NCI-H446 (cell line): ENCODE measurements at places on chromosomes 5 and 9.
A peak's percentile ranks its signal among the peaks of the same experiment; 100 is the strongest.

GRCh38 chr9:132241483-132241839 lies 79.6 kb downstream of the NTNG2 start:
- no peak for DNase-seq

- DNase-seq = no peak
Measured at GRCh38 chr5:131186561-131187256, 16.0 kb downstream of the LYRM7 start.

GRCh38 chr5:155773680-155774079 lies 553.3 kb upstream of the SGCD start:
- DNase-seq = no peak

DNA sequence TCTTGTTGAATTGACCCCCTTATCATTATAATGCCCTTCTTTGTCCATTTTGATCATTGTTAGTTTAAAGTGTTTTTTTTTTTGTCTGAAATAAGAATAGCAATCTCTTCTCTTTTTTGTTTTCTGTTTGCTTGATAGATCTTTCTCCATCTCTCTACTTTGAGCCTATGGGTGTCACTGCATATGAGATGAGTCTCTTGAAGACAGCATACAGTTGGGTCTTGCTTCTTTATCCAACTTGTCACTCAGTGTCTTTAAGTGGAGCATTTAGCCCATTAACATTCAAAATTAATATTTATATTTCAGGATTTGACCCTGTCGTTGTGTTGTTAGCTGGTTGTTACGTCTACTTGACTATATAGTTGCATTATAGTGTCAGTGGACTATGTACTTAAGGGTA lies 135.4 kb downstream of the HMHB1 start:
- DNase-seq = no peak

DNA sequence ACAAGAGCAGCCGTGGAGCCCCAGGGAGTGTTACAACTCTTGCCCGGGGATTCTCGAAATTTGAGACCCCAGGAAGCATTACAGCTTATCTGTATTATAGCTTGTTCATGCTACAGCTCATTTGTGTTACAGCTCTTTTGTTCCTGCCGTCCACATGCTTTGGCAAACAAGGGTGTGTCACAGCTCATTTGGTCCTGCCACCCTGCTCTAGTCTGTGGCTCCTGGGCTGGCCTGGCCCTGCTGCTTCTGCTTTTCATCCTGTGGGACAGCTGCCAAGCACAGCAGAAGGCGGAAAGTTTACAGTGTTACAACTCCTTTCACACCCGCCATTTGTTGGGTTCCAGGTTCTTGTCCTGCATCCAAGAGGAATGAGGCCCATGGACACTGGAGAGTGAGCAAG lies 685.0 kb downstream of the SLCO4C1 start:
- peak; percentile 22 for DNase-seq

GRCh38 chr9:38057416-38058195 lies 11.4 kb downstream of the SHB start:
- DNase-seq = no peak

DNA sequence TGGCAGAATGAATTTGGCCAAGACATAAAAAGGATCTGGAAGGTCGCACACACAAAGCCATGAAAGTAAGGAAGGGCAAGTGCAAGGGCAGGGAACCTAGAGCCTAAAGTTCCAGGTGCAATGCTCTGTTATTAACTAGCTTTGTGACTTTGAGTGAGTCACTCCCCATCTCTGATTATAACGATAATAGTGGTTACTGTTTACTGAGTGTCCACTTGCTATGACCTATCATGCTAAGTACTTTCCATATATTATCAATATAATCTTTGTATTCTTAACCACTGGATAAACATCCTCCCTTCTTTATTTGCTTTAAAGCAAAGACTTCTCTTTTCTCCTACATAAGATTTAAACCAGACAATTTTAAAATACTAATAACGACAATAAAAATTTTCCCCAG lies 504.6 kb upstream of the BRINP1 start:
- no peak for DNase-seq

GRCh38 chr9:7479300-7479699 lies 320.3 kb downstream of the DMAC1 start:
- no peak for DNase-seq

DNA sequence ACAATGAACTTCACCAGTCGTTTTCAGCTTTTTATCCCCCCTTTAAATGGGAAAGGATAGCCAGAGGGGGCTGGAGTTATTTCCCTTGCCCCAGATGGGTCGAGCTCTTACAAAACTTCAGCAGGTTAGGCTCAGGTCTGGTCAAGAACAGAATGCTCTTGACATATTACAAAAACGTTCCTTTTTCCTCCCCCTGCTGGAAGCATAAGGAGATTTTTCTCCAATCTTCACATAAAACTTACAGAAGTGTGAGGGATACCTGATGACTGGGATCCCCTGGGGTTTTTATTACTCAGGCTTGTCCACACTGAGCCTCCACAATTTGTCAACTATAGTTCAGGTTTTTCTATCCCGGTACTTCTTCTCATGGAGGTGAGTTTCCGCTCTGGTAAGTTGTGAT lies 60.8 kb downstream of the CSF2 start:
- DNase-seq = no peak

GRCh38 chr9:114425126-114425525 lies 37.3 kb upstream of the AKNA start:
- no peak for DNase-seq

GRCh38 chr5:161387121-161387520 lies 159.4 kb downstream of the GABRB2 start:
- peak; percentile 38 for DNase-seq

DNA sequence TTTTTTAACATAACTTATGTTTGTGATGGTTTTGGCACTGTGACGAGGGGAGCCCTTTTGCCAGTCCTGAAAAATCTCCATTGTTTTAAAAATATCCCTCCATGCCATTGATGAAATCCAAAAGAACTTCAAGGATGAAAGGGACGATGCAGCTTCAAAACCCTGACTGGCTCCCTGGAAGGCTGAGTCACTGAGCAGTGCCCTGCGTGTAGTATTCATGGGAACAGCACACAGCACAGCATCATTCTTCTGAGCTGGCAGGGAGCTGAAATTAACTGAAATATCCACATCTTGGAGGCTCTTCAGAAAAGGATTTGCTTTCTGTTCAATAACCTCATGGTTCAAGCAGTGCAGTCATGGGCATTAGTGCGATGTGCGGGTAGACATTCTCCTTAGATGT lies 29.7 kb downstream of the PDE4D start:
- DNase-seq = no peak

DNA sequence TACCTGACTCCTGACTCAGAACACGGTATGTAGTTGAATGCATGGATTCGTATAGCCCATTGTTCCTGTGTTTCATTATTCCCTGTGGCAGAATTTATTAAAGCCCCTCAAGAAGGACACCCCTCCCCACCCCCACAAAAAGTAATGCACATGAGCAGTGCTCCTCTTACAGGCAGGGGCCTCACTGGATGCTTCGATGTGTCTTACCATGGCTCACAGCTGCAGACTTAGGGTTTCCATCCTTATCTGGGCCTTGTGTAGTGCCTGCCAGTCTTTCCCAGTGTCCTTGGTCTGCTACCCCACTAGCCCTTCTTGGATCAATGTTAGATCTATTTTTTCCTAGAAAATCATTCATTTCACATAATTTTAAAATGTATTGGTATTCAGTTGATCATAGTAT lies 14.9 kb downstream of the EXOSC3 start:
- DNase-seq = no peak

DNA sequence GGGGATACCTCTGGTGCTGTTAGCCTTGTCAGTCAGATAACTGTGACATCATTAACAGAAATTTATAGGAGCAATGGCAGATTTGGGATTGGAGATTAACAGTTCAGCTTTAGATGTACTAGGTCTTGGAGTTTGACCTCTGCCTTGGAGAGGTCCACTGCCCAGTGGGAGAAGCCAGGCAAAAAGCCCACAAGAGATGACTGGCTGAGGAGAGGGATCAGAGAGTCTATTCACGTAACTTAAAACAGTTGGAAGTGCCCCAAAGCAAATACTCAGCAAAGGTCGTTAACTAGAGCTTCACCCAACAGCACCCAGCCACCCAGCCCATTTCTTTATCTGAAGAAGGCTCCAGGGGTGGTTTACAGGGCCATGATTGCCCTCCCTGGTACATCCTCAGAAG lies 232.7 kb upstream of the PPP1R2B start:
- no peak for DNase-seq

DNA sequence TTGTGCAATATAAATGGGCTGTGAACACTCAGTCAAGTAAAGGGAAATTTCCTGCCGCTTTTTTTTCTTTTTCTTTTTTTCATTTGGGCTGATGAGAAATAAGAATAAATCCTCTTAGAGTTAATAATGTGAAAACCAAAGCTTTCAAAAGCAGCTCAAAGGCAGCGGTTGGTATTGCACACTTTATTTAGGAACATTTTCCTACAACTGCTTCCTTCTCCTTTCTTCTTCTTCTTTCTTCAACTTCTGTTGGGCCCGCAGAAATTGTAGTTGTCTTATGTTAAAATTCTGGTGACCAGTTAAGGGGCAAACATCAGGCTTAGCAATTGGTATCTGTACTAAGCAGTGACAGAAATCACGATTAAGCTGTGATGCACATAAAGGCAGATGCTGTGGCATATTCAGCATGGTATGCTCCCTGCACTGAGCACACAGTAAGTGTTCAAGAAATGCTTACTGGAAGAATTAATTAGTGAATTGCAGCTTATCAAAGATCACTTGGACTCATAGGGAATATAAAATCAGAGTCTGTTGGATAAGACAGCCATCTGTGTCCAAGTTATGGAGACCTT lies 85.4 kb downstream of the ANKRD55 start:
- DNase-seq = no peak

- DNase-seq = no peak
Measured at GRCh38 chr5:116176121-116176520, 91.3 kb downstream of the COMMD10 start.

DNA sequence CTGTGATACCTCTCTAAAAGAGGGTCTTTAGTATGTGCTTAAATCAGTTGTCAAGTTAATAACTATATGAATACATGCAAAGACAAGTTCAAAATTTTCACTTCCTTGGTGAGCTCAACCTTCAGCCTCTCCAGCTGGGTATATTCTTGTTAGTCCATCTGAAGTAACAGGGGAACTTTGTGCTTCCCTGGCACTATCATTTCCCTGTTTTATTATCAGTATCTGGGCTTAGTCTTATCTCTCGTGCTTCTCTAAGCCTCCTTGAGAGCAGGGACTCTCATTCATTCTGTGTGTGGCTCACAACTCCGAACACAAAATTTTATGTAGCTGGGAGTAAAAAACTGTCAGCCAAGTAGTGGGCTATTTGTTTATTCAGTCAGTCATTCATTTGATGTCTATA lies 175.9 kb upstream of the MAP3K1 start:
- DNase-seq = no peak

GRCh38 chr9:127557998-127558546 lies 54.0 kb upstream of the STXBP1 start:
- no peak for DNase-seq

- no peak for DNase-seq
Measured at GRCh38 chr9:133057553-133057952, 4.2 kb upstream of the CEL start.

GRCh38 chr5:92641031-92641962 lies 939.7 kb downstream of the NR2F1-AS1 start:
- peak; percentile 49 for DNase-seq

DNA sequence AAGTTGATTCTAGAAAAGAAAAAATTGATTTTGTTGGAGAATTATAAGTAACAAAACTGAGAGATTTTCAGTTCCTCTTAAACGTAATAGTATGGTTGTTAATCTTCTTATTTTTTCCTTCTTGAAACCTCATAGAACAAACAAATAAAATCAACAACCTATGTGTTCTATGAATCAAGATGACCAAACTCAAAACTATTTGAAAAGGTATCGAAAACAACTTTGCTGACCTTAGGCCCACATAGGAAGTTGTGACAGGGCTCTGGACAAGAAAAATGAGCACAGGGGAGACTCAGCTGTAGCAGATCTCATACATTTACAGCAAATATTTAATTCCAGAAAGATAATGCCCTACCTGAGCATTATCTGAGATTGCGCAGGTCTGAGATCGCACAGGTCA lies 169.4 kb upstream of the CCNH start:
- DNase-seq = no peak

DNA sequence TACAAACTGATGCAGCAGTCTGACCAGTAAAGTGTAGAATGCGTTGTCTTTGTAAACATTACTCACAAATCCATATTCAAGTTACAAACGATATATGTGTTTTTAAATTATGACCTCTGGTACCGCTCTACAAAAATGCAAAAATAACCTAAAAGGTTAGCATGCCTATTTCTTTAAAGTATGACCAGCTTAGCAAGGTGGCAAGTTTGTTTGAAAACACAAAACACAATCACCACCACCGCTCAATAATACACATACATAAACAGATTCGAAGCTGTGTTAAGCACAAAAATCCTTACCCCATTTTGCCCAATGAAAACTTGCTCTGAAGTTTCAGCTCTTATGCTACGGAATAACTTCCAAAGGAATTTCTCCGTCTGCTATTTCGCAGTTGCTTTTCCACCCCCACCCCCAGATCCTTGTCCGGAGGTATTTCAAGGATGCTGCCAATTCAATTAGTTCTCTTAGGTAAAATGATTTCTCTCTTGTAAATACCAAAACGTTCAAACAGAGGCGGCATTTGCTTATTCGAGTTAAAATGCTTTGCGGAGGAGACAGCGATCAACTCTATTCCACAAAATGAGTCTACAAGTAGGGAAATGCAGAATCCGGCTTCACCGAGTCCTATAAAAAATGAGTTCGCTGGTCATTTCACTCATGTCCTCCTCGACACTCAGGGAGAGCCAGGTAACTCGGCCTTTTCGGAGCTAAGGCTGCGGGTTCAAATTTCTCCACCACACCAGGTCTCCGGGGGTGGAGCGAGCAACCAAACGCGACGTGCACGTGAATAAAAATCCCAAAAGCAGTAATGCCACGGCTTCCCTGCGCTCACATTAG lies 1.2 kb downstream of the HOMER1 start:
- no peak for DNase-seq

DNA sequence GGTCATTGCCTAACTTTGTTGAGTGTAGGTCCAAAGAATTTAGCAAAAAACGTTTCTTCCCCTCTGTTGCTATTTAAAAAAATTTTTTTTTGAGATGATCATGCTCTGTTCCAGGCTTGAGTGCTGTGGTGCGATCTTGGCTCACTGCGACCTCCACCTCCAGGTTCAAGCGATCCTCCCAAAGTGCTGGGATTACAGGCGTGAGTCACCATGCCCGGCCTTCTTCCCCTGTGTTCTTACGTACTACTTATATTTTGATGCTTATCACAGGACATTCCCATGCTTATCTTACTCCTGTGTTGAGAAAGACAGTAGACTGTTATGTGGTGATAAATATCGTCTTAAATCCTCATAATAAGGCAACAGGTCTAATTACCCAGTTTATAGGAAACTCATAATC lies 2.5 kb downstream of the ACER2 start:
- no peak for DNase-seq

DNA sequence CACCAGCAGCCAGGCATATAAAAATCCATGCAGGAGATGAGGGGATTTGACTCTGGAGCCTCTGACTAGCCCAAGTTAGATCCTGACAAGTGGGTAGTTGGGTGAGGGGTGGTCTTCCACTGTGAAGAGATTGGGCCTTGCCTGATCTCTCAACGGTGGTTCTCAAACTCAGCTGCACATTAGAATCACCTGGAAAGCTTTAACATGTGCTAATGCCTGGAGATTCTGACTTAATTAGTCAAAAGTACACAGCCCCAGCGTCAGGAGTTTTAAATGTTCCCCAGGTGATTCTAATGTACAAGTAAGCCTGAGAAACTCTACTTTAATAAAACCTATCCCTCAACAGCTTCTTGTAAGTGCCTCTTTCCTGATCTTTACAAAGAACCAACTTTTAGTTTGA lies 57.5 kb downstream of the GCNT4 start:
- DNase-seq = no peak
